ENCODE measurements at places on chromosomes 12 and 14. TPM values are rescaled to one million over a fixed set of nuclear protein-coding genes. Genes with fewer than 3 reads are reported as not detected.

IL31 gene
- polyA plus RNA-seq: not detected

NOVA1 gene
- not detected for polyA plus RNA-seq

EXOC3L4 gene
- not detected for polyA plus RNA-seq

C3AR1 gene
- polyA plus RNA-seq: not detected

TAS2R42 gene
- not detected for polyA plus RNA-seq

LRP1-AS gene
- not detected for polyA plus RNA-seq

GSG1 gene
- not detected for polyA plus RNA-seq

SALL2 gene
- polyA plus RNA-seq: 1.1 TPM

MSRB3 gene
- 0.24 TPM for polyA plus RNA-seq

ZFHX2 gene
- polyA plus RNA-seq: not detected

LRRC10 gene
- polyA plus RNA-seq: not detected

RNASE11 gene
- not detected for polyA plus RNA-seq

IL26 gene
- polyA plus RNA-seq: not detected

MTHFD1 gene
- 61.0 TPM for polyA plus RNA-seq

FGF6 gene
- not detected for polyA plus RNA-seq

GPRC5D gene
- polyA plus RNA-seq: 0.32 TPM

LMO3 gene
- polyA plus RNA-seq: not detected

LRRC43 gene
- not detected for polyA plus RNA-seq

SMARCD1 gene
- polyA plus RNA-seq: 23.6 TPM

SSTR1 gene
- polyA plus RNA-seq: not detected

Measured in naive B cell (primary cell).